ENCODE measurements at places on chromosomes 11 and 22.

GRCh38 chr11:46413760-46414465, 22.3 kb upstream of the CHRM4 start:
- DNase-seq = no peak

GRCh38 chr11:121777056-121777455, 324.3 kb upstream of the SORL1-AS1 start:
- no peak for DNase-seq

- DNase-seq = no peak
Observed at GRCh38 chr11:27392278-27393114, 29.5 kb upstream of the CCDC34 start.

- no peak for DNase-seq
Observed at GRCh38 chr11:117187428-117187798, 8.9 kb downstream of the SIDT2 start.

DNA sequence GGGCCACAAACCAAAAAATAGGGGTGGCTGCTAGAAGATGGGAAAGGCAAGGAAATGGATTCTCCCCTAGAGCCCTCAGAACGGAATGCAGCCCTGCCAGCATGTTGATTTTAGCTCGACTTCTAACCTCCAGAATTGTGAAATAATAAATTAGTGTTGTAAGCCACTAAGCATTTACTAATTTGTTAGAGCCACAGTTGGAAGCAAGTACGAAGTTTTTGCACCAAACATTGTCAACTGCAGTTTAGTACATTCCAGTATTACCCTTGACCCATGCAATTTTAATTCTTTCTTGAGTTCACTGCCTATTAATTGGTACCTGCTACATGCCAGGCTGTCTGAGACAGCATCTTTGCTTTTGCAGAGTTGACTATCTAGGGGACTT, 32.2 kb downstream of the PARVA start:
- no peak for DNase-seq

DNA sequence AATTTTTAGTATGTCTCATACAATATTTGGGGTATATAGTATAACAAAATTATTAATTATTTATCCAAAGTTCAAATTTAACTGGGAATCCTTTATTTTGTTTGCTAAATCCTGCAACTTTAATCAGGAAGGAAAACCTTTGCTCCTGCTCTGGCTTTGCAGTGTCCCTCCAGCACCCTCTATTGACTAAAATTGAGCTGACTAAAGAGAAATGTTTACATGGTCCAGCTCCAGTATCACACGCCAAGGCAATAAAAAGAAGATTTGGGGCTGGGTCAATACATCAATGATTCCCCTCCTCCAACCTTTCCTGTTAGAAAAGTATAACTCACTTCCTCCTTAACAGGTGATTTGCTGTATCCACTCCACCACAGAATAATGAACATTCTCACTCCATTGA, 153.0 kb upstream of the LRRC4C start:
- no peak for DNase-seq

- no peak for DNase-seq
Observed at GRCh38 chr11:31487848-31488247, 21.6 kb downstream of the IMMP1L start.

- no peak for DNase-seq
Observed at GRCh38 chr22:37417677-37418348, 9.5 kb downstream of the ELFN2 start.

GRCh38 chr11:129814244-129815014, 1.2 kb upstream of the TMEM45B start:
- DNase-seq = peak; percentile 47

GRCh38 chr22:17057959-17058814, 26.6 kb upstream of the IL17RA start:
- DNase-seq = no peak

GRCh38 chr11:80722629-80723028, 1281.8 kb upstream of the TENM4 start:
- no peak for DNase-seq

DNA sequence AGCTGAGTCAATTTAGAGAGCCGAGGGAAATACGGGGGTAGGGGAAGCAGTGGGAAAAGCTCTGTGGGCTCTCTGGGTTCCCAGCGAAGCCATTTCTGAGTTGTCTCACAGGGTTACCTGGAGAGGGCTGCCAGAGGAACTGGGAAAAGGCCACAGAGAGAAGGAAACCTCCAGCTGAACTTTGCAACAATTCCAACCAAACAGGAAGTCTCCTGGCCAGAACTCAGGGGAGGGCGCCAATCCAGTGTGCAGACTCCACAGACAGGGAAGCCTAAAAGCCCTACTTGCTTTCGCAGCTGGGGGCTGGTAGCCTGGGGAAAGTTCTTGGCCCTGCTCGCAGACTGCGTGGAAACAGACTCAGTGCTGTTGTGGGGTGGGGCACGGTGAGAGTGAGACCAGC, 23.1 kb upstream of the GNAZ start:
- no peak for DNase-seq

- no peak for DNase-seq
Observed at GRCh38 chr22:29872989-29873388, 10.0 kb upstream of the MTMR3 start.

- DNase-seq = no peak
Observed at GRCh38 chr11:114959953-114960505, 281.7 kb downstream of the NXPE2 start.

- DNase-seq = no peak
Observed at GRCh38 chr11:90701716-90702115, 478.9 kb upstream of the CHORDC1 start.

DNA sequence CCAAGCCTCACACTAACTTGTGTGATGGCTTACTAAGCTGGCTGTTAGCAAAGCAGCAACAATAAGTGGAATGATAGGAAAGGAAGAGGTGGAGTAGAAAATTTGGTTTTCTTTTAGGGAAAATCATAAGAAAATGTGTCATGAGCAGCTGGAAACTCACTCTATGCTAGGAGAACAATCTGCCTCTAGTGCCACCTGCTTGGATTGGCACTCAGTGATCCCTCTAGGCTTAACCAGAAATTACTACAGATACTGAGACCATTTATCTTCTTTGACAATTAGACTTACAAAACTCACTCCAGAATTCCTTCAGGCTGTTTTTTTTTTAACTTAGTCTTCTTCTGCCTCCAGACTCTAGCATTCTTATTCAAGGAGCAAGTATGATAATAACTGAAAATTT, 117.3 kb downstream of the CD44 start:
- DNase-seq = no peak
